ENCODE measurements at places on chromosomes 4 and X. TPM values are rescaled to one million over a fixed set of nuclear protein-coding genes. Genes with fewer than 3 reads are reported as not detected.

The SLC25A4 gene
- total RNA-seq: 12.6 TPM

The MGARP gene
- 4.9 TPM for total RNA-seq

The TIGD4 gene
- 0.08 TPM for total RNA-seq

The MFAP3L gene
- 14.2 TPM for total RNA-seq

The IL13RA2 gene
- total RNA-seq: 2.3 TPM

Measured in smooth muscle cell of the coronary artery (primary cell).